ENCODE measurements at places on chromosomes 6 and 20.

DNA sequence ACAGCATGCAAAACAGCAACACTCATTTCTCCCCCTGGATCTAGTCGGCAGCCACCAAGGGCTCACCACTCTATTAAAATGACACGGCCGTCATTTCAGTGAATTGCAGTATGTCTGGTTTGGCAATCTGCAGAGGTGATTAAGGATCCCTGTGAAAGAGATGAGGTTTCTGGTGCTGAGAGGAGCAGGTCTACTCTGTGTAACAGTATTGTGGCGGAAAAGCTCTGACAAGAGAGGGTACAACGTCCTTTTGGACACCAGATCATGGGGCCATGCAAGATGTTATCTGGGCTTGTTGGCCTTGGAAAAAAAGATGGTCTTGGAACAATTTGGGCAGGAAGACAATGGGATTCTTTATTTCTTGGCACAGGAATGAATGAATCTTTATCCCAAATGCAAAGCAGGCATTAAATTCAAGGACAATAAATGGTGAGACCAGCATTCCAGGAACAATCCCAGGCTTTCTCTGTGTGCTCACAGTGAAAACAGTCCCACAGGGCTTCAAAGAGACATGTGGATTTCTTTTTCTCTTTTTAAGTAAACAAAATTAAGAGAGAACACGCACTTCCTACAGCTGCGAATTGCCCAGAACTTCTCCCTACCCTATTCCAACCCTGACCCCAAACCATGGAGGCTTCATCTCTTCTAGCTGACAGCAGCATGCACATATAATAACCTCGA is 33.7 kb upstream of the ADGRF1 start:
- DNase-seq = no peak

- no peak for DNase-seq
Measured at GRCh38 chr6:5403076-5403475, 141.8 kb downstream of the FARS2 start.

- no peak for DNase-seq
Measured at GRCh38 chr6:155473741-155474140, 18.1 kb upstream of the NOX3 start.

DNA sequence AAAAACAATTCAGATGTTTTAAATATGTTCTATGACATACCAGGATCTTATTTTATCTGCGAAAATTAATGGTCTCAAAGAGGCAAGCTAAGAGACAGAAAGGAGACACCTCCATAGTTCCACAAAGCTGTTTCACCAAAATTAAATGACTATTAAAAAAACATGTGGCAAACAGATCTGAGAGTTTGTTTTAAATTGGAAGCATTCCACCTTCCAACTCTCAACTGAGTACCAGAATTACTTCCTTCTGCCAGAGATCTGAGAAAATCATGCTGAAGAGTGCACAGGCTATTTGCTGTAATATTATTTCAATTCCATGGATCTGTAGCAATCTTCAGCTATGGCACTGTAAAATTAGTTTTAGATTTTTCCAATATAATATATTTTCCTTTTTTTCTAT is 669.5 kb upstream of the MARCKS start:
- no peak for DNase-seq

- DNase-seq = no peak
Measured at GRCh38 chr20:34539756-34540155, 18.8 kb upstream of the MAP1LC3A start.

DNA sequence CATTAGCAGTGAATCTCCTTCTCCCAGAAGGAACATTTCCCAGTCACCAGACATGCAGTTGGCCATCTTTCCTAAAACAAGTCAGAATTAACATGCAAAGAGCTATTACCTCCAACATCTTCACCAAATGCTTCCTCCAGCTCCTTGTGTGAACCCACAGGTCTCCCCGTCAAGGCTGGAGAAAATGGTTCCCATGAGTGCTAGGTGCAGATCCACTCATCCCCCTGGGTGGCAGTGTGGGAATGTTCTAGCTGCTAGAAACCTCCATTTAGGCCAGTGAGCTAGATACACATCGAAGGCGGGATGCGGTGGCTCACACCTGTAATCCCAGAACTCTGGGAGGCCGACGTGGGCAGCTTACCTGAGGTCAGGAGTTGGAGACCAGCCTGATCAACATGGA is 603.9 kb upstream of the SLC35B3 start:
- DNase-seq = no peak

DNA sequence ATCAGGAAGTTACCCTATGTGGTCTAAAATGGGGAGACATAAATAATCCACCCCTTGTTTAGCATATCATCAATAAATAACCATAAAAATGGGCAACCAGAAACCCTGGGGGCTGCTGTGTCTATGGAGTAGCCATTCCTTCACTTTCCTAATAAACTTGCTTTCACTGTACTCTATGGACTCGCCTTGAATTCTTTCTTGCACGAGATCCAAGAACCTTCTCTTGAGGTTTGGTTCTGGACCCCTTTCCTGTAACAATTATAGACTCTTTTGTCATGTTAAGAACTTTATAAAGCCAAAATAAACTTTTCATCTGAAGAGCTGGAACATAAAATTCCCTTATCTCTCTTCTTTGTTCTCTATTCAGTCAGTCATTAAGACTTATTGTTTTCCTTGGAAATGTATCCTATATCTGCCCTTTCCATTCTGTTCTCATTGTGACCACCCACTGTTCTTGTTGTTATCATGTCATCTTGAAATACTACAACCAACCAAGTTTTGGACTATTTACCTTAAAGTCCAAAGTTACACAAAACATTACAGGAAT is 29.3 kb upstream of the ZBTB24 start:
- DNase-seq = no peak

- DNase-seq = no peak
Measured at GRCh38 chr6:39301606-39302005, 12.6 kb downstream of the KCNK17 start.

- DNase-seq = no peak
Measured at GRCh38 chr6:147418523-147418922, 90.0 kb upstream of the SAMD5 start.
